NCI-H446 treated with DMSO at 0.1 percent for 48 hours (cell line): ENCODE measurements at places on chromosomes 5 and 9.

DNA sequence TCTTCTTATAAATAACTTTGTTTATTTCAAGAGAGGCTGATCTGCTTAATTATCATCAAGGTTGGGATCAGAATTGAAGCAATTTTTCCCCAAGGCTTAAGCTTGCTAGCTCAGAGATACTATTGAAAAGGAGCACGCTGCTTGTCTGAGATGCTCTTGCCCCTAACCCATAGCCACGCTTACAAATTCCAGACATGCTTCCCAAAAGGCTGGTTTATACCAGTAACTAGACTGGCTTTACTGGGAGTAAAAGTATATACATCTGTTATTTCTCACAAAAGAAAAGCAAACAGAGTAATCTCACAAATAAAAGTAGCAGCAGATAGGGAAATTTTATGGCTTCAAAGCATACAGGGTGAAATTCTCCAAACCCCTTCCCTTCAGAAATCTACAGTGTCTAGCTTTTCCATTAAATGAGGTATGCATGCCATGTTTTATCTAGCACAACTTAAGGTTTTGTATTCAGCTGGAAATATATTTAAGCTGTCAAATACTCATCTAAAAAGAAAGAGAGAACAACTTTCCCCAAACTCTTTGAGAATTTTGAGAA is 163.2 kb upstream of the TRPC7 start:
- DNase-seq: no peak

- DNase-seq: peak; percentile 32
Measured at GRCh38 chr9:109816490-109816889, 36.5 kb downstream of the PALM2AKAP2 start.

- DNase-seq: no peak
Measured at GRCh38 chr5:139725073-139725830, 70.4 kb upstream of the PSD2 start.

DNA sequence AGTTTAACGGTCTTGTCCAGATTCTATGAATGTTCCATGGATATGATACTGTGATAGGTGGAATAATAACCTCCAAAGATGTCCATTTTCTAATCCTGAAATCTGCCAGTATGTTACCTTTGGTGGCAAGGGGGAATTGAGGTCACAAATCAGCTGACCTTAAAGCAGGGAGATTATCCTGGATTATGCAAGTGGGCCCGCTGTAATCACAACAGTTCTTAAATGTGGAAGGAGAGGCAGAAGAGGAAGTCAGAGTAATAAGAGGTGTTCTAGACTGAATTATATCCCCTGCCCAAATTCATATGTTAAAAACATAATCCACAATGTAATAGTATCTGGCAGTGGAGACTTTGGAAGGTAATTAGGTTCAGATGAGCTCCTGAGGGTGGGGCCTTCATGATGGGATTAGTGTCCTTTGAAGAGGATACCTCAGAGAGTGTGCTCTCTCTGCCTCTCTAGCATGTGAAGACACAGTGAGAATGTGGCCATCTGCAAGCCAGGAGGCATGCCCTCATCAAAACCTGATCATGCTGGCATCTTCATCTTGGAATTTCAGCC is 47.6 kb upstream of the ZFAND5 start:
- no peak for DNase-seq

- no peak for DNase-seq
Measured at GRCh38 chr5:121897341-121897740, 45.7 kb downstream of the FTMT start.

- DNase-seq: no peak
Measured at GRCh38 chr5:175319199-175319598, 124.8 kb downstream of the DRD1 start.

DNA sequence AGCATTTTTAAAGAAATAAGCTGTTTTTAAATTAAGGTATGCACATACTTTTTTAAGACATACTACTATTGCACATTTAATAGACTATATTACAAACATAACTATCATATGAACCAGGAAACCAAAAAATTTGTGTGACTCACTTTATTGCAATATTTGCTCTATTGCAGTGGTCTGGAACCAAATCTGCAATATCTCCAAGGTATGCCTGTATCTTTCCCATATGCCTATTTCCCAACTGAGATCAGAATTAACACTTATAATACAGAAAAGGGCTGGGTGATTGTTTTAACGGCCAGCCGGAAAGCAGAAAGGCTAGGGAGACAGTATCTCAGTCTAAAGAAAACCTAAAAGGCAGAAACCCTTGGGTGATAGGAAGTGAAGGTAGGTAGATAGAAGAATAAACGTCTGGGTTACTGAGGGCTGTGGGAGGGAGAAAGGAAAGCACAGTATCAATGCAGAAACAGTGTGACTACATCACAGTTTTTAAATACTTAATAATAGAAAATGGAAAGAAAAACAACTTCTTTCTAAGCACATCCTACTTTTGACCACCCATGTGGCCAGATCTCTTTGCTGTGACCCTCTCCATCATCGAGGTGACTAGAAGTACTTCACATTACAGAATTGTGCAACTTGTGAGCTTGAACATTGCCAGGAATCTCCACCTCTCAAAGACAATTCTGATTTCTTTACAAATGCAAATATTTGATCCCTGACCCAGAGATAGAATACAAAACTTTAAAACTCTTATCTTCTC is 126.4 kb downstream of the LPAR1 start:
- no peak for DNase-seq

DNA sequence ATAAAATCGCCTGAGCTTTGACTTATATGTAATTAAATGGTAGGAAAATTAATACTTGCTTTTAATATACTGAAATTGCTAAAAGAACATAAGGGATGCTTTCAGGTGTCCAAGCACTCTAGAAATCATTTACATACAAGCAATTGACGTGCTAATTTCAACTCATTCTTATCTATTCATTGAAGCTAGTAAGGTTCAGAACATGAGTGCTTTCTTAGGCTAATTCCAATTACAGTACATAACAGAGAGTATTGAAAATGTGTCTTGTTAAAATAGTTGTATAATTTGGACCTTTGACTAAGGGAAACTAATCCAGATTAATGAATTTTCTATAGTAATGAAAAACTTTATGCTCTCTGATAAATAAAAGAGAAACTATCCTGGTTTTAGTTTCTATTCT is 1016.4 kb upstream of the TYRP1 start:
- no peak for DNase-seq

DNA sequence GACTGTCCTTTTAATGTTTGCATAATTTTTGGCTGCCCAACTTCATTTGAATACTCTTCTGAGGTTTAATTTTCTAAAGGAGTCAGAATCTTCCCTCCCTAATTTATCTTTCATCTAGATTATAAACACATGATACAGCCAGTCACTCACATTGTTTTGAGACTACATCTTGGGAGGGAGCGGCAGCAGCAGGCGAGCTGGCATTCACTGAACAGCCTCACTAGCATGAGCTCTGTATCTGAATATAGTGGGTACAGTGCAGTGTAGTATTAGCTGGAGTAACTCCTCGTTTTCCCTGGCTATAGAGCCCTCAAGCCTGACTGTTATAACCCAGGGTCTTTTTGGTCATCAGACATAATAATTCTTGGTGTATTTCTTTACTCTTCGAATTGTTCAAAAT is 969.2 kb upstream of the COX7C start:
- no peak for DNase-seq

DNA sequence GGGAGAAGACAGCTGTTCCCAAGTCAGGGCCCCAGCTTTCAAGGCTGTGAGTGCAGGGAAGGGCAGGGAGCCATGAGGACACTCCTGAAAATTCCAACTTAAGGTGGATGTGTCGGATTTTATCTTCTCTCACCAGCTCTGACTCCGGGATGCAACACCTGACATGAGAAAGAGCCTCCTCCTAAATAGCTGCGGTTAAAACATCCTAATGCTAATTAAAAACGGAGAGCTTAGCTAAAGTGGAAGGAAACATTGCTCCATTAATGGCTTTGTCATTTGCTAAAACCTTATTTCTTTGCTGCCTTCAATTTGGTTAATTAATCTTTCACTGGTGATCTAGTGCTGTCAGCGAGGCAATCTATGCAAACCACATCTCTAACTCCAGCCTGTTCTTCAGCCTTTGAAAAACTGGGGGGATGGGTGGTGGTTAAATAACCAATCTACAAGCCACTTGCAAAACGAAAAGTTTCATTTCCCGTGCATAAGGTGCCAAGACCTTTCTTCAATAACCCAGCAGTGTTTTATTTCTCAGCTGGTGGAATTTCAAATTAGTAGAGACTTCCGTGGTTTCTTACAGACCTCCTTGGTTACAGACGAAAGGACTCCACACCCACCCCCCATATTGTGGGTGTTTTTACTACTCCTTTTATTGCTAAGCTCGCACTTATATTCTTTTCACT is 379.6 kb downstream of the MLLT3 start:
- DNase-seq: no peak

- DNase-seq: no peak
Measured at GRCh38 chr5:10229306-10230048, 20.2 kb downstream of the ATPSCKMT start.
